ENCODE measurements at places on chromosomes 1 and 21. TPM values are rescaled to one million over a fixed set of nuclear protein-coding genes. Genes with fewer than 3 reads are reported as not detected.

FCRL5 gene
- total RNA-seq = not detected

SLAMF6 gene
- total RNA-seq = not detected

ILDR2 gene
- total RNA-seq = 3.8 TPM

RGS1 gene
- total RNA-seq = not detected

DNA sequence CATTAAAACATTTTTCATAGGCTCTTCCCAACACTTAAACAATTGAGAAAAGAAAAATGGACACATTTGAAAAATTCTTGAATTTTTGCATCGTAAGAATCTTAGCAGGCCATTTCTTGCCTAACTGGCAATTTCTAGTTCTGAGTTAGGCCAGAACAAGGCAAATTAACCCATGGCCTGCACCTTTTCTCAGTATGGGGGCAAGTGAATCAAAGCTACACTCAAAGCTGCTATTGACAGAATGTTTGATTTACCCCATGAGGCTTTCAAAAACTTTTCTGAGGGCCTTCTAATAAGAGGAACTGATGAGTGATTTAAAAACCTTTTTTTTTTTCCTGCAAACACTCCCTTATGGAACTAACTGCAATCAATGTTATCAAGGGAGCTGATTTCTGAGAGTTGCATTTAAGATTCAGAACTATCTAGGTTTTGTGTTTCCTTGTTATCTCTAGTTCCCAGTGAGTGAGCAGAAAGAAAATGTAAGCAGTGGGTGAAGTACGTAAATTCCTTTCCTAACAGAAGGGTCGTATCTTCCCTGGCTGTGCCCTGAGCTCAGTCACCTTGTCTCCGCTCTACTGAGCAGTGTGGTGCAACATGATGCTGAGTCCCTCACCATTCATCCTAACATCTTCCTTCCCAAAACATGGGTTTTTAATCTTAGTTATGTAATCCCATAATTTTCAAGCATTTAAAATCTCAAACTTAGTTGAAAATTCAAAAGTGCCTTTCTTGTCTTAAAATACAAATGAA, 353.7 kb downstream of the DPYD start:
- DNase-seq = no peak

GRCh38 chr1:47508702-47509431, 71.0 kb downstream of the FOXD2 start:
- DNase-seq = no peak

DNA sequence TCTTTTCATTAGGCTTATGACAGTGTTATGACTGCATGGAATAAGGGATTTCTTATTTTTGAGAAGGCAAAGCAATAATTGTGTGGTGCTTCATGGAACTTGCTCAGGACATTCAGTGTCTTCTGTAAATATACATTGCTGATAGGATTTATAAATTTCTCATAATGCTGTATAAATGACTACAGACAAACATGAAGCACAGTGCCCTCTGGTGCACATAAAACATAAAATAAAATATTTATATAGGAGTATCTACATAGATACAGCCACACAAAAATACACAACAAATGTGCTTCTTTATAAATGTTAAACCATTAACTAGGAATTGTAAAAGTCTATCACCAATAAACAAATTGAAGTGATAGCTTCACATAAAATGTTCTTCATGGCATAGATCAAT, 24.1 kb downstream of the BRINP3 start:
- no peak for DNase-seq

DNA sequence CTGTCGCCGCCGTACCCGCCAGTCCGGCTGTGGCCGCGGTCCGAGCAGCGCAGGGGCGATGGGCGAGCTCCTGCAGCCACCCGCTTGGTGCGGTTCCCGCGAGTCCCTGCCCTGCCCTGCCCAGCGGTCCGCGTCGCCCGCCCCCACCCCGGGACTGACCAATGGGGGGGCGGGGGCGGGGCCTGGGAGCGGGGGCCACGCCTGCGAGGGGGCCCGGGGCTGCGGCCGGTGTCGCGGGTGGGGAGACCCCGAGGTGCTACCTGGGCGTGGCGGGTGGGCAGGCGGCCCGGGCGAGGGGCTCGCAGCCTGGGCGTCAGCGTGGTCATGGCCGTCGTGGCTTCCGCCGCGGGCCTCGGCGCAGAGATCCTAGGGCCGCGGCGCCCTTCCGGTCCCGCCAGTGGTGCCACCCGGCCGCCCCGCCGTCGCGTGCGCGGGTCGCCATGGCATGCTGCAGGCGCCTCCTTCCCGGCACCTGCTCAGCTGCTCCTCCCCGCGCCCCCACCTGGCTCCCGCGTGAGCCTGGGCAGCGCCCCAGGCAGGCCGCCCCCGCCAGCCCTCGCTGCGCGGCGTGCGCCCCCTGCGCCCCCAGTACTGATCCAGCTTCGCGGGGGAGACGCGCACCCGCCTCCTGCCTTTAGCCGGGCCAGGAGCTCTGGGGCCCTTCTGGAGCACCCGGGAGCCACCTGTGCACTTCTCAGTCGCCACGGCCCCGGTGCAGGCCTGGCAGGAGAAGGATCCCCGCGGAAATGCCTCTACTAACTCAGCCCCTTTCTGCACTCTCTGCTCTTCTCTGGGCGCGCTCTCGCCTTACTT, at the start of gene BMP8B:
Gene BMP8B, minus strand, starts transcription at position 108 of the 813 bp plus-strand sequence. CDS start 380 bp downstream, outside the sequence.
- no peak for DNase-seq

DNA sequence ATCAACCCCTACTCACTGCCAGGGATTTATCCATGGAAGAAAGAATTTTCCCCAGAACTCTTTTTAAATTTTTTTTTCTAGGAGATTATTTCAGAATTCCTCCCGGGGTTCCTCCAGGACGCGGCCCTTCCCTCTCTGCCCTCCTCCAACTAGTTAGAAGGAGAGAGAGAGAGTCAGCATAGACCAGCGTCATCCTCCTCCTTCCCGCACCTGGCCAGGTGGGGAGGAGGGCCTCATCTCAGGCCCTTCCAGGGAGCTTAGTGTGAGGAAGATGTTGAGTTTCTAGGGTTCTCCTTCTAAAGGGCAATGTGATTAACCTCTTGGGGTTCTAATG, 63.6 kb downstream of the CDK18 start:
- DNase-seq = no peak

- no peak for DNase-seq
Observed at GRCh38 chr1:211605603-211606331, 26.8 kb upstream of the SLC30A1 start.

GRCh38 chr21:41778930-41779600, 12.2 kb upstream of the RIPK4 start:
- no peak for DNase-seq
